ENCODE measurements at places on chromosomes 4 and X. TPM values are rescaled to one million over a fixed set of nuclear protein-coding genes. Genes with fewer than 3 reads are reported as not detected.

The KLHL4 gene
- 49.3 TPM for total RNA-seq

The S100P gene
- not detected for total RNA-seq

The PPP4R3C gene
- not detected for total RNA-seq

The COL4A6 gene
- total RNA-seq = 26.8 TPM

The OR13H1 gene
- total RNA-seq = not detected

- no peak for DNase-seq
These were observed 126.8 kb downstream of the CLCN5 start for GRCh38 chrX:50049228-50049627.

DNA sequence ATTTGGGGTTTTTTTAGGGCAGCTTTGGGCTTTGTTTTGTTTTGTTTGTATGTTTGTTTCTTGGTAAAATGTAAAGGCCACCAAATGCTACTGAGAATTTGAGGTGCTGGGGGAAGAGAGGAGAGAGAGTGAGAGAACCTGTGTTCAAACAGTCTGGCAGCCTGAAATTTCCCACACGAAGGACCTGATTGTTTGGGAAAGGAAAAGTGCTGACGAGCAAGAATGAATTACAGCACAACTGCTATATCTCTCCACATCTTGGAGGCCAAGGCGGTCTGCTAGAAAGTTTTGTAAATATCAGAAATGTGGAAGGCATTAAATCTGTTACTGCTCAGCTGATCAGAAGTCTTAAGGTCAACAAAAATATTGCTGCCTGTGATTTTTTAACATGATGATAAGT is 170.5 kb downstream of the PALLD start:
- DNase-seq = no peak

DNA sequence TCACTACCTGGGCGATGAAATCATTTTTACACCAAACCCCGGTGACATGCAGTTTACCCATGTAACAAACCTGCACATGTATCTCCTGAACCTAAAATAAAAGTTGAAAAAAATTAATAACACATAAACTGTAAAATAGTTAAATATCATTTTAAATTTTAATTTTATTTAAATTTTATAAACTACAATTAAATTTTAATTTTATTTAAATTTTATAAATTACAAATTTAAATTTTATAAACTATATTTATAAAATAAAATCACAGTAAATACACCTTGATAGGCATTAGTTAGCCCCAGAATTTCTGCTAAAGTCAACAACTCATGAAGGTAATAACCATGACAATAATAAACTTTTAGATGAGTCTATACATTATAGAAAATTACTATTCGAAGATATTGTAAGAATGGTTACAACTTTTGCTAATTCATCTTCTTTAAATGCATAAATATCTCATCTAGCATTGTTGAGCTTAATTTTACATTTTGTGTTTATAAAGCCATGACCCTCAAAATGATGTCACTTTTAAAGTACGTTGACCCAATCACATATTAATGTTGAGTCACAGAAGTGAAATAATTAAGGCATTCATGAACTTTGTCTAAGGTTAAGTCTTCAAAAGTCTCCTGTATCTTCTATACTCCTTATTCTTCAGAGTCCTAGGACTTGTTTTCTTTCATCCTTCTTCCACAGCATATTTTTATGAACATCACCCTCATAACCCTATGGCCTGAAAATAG is 755.8 kb upstream of the LCORL start:
- no peak for DNase-seq

GRCh38 chrX:13119386-13119785 is 75.0 kb upstream of the FAM9C start:
- no peak for DNase-seq

DNA sequence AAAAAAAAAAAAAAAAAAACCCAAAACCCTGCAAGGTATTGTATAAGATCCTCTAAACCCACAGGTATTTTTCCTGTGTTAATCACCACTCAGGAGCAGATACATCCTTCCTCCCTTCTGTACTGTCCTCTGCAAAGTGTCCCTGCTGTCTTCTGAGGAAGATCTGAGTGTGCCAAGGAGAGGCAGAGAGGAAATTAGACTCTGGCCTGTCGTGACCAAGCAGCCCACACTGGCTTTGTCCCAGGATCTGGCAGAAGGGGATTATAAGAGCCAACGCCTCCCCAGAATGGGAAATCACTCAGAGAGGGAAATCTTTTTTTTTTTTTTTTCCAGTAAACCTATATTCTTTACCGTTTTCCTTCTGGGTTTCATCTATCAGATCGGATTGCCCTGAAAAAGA is 39.6 kb downstream of the PTCHD1 start:
- no peak for DNase-seq

DNA sequence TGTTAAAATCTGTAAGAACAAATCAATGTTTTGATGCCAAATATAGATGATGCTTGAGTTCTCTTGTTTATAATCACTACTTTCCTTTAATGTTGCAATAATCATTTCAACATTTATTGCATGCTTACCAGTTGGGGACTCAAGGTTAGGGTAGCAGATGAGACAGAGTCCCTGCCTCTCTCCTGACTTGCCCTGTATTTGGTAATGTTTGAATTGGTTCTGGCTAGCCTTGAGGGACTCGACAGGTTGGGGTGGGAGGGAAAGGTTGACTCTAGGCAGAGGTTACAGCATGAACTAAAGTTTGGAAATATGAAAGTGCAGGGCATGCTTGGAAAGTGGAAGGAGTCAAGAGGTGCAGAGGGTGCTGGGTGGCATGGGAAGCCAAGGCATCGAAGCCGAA is 2.0 kb downstream of the SEC24B start:
- DNase-seq = no peak

GRCh38 chrX:69543572-69543971 is 39.4 kb downstream of the NALF2 start:
- DNase-seq = no peak

DNA sequence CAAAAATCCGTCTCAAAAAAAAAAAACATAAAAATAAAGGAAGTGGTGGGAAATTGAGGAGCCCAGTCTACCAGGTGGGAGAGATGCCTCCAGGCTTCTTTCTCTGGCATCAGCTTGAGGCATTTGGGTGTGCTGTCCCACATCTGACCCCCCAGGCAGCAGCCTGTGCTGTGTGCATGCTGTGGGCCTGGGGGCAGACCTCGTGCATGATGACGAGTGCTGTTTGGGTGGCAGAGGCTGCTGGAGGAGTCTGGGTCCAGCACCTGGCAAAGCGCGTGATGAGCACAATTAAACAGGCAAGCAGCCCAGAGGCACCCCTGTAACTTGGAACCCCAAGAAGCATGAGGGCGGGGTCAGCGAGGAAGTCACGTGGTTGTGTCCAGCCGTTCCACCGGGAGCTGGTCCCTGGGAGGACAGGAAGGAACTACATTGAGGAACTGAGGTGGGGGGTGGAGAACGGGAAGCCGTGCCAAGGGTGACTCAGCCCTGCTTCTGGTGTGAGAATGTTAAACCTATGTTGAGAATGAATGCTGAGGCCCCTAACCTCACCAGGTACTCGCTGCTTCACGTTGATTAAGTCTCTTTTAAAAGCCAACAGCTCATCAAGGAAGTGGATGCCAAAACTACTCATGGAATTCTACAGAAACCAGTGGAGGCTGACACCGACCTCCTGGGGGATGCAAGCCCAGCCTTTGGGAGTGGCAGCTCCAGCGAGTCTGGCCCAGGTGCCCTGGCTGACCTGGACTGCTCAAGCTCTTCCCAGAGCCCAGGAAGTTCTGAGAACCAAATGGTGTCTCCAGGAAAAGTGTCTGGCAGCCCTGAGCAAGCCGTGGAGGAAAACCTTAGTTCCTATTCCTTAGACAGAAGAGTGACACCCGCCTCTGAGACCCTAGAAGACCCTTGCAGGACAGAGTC is 6.1 kb downstream of the TACC3 start:
- DNase-seq = peak; percentile 21

- DNase-seq = no peak
These were observed 262.0 kb downstream of the PPP1R2C start for GRCh38 chrX:42515939-42516338.

DNA sequence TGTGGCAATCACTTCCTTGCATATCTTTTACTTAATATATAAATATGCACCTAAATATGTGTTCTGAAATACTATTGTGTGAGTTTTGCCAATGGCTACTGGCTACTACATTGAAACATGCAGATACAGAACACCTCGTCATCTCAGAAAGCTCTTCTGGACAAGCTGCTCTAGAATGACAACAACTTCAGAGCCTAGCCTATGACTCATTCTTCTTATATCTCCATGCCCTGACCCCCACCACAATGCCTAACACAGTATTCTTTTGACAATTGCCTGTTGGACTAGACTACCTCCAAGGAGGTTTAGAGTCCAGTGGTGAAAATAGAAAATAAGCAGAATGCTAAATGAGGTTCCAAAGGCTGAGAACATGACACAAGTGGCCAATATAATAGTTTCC is 17.6 kb upstream of the DMP1 start:
- DNase-seq = no peak

Measured in H7 (cell line).